ENCODE measurements at places on chromosomes 1 and 21. TPM values are rescaled to one million over a fixed set of nuclear protein-coding genes. Genes with fewer than 3 reads are reported as not detected.

Gene DIRAS3
- total RNA-seq: 0.21 TPM

Gene ACTL8
- total RNA-seq: 0.70 TPM

Gene AKR7A3
- not detected for total RNA-seq

Gene NPHP4
- 12.4 TPM for total RNA-seq

Measured in GM23338 (cell line).